B cell (primary cell): ENCODE measurements at places on chromosomes 6 and 20. TPM values are rescaled to one million over a fixed set of nuclear protein-coding genes. Genes with fewer than 3 reads are reported as not detected.
A peak's percentile ranks its signal among the peaks of the same experiment; 100 is the strongest.

RNGTT gene
- 29.1 and 34.0 TPM in 2 replicates for total RNA-seq

SLC12A5 gene
- total RNA-seq: 0.32 TPM in 1 of 2 replicates, not detected in the other

SIGLEC1 gene
- 0.15 TPM in 2 replicates for total RNA-seq

GRCh38 chr6:105209950-105210706 lies 30.3 kb upstream of the POPDC3 start:
- H3K4me1 ChIP-seq: no peaks in the 10 kb centered on the region
- H3K27me3 ChIP-seq: no peaks in the 10 kb centered on the region
- H3K27ac ChIP-seq: no peak overlapping the region
- H3K4me3 ChIP-seq: no peak overlapping the region
- DNase-seq: no peak

DNA sequence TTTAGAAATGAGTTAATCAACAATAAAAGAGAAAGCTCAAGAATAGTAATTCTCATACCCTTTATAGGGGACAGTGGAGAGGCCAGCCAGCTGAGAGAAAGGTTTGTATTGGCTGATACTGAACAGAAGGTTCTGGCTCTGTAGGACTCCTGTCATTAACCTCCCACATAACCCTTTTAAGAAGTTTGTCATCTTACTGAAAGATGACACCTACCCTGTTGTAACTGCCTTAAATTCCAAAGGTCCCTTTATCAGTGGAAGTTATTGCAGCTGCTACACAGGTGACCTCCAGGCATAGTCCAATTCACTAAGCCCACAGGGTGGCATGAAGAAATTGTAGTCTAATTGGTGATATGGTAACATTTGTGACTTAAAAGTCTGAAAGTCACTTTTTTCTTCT lies 790.1 kb downstream of the TENT5A start:
- no peaks in the 10 kb centered on the region for H3K4me1 ChIP-seq
- H3K36me3 ChIP-seq: no peaks in the 10 kb centered on the region
- no peak overlapping the region for H3K27ac ChIP-seq
- no peak overlapping the region for H3K4me3 ChIP-seq

DNA sequence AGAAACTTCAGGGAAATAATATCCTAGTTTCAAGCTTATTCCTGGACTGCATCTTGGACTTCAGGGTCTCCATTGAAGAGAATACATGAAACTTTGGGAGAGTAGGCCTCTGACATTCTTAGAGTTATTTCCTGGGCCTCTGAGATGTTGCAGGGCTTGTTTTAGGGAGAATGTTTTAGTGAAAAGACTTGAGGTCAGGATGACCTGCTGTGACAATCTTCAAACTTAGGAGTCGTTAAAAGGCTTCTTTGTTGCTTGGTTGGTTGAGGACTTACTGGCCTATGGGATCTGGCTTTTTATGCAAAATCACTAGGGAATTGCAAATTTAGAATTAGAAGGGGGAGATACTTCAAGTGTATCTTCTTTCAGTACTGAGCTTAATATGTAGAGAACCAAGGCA lies 613.2 kb upstream of the FLRT3 start:
- H3K27ac ChIP-seq: no peak overlapping the region
- H3K4me1 ChIP-seq: no peaks in the 10 kb centered on the region
- no peak overlapping the region for H3K4me3 ChIP-seq
- no peaks in the 10 kb centered on the region for H3K27me3 ChIP-seq
- DNase-seq: no peak
- no peaks in the 10 kb centered on the region for H3K36me3 ChIP-seq

- H3K36me3 ChIP-seq: no peaks in the 10 kb centered on the region
- no peaks in the 10 kb centered on the region for H3K27me3 ChIP-seq
- H3K27ac ChIP-seq: no peak overlapping the region
- no peak for DNase-seq
Observed at GRCh38 chr6:134249239-134249758, 68.6 kb downstream of the SGK1 start.

DNA sequence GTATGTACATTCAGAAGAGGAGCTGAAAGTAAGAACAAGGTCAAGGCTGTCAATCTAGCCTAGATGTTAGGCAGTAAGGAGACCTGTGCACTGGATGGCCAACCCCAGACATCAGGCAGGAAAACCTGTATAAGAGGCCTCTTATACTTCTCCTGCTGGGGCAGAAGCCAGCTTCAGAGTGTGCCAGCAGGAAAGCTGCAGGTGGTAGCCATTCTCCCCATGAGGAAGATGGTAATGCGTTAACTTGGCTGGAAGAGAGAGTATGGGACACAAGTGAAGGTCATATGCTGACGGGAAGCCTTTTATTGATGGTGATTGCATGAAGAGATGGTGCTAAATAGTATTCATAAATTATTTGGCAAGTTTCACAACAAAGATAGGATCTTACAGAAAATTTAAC lies 20.6 kb downstream of the NHLRC1 start:
- no peak for DNase-seq
- no peak overlapping the region for H3K4me3 ChIP-seq
- H3K4me1 ChIP-seq: no peaks in the 10 kb centered on the region

DNA sequence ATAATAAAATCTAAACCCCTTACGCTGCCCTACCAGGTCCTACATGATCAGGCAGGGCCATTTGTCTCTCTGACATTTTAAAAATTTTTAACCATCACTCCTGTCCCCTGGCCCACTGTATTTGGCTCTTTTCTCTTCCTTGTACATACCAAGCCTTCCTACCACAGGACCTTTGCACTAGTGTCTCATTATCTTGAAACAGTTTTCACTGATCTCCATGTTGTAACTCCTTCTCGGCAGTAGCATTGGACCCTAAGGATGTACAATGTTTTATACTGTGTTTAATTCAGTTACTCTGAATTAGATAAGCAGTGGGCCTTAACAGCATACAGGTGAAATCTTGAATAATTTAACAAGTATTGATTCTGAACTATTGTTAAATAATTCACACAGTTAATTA lies 330.7 kb downstream of the UTRN start:
- H3K36me3 ChIP-seq: peaks cover 6% of the 10 kb centered on the region
- H3K27ac ChIP-seq: no peak overlapping the region
- H3K4me1 ChIP-seq: no peaks in the 10 kb centered on the region
- no peak overlapping the region for H3K4me3 ChIP-seq
- no peak for DNase-seq

DNA sequence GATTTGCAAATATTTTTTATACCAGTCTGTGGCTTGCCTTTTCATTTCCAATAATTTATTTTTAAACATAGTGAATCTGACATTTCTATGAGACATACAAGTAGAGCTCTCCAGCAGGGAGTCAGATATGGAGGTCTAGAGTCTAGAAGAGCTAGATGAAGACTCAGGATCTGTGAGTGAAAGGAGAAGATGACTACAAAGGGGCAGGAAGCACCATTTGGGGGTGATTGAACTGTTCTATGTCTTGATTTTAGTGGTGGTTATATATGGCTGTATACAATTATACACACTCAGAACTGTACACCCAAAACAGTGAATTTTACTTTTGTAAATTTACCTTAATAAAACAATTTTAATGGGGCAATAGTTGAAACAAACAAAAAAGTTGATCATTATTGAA lies 127.9 kb upstream of the BACH2 start:
- no peak overlapping the region for H3K4me3 ChIP-seq
- DNase-seq: no peak
- H3K4me1 ChIP-seq: peaks cover 14% of the 10 kb centered on the region
- no peaks in the 10 kb centered on the region for H3K36me3 ChIP-seq

DNA sequence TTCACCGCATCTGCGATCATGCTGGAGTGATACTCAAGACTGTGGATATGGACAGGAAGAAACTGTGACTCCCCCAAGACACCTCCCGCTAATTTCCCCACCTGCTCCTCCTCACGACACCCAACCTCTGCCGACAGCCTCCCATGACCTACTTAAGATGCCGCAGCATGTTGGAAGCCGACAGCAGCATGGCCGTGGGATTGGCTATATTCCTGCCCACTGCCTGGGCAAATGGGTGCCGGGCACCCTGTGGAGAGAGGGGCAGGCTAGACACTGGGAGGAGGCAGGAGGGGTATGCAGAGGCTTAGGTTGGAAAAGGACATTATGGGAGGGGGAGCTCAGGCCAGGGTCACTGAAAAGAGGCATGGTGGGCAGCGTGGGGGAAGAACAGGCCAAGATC lies 4.5 kb downstream of the IDH3B start:
- no peak overlapping the region for H3K4me3 ChIP-seq
- no peak for DNase-seq
- peaks cover 76% of the 10 kb centered on the region for H3K36me3 ChIP-seq
- H3K27ac ChIP-seq: no peak overlapping the region
- H3K27me3 ChIP-seq: no peaks in the 10 kb centered on the region

MMP24 gene
- not detected in 2 replicates for total RNA-seq

PI16 gene
- 1.1 and 1.4 TPM in 2 replicates for total RNA-seq

GRCh38 chr6:136226674-136227377 lies 23.3 kb downstream of the MTFR2 start:
- no peak for DNase-seq
- H3K4me3 ChIP-seq: no peak overlapping the region
- H3K4me1 ChIP-seq: peaks cover 14% of the 10 kb centered on the region
- H3K36me3 ChIP-seq: no peaks in the 10 kb centered on the region
- H3K27me3 ChIP-seq: no peaks in the 10 kb centered on the region

SLC35D3 gene
- not detected in 2 replicates for total RNA-seq

GRCh38 chr6:107635057-107635515 lies 145.2 kb downstream of the SOBP start:
- peaks cover 40% of the 10 kb centered on the region for H3K4me1 ChIP-seq
- H3K4me3 ChIP-seq: peak overlapping the region; percentile 18
- H3K36me3 ChIP-seq: no peaks in the 10 kb centered on the region
- no peak for DNase-seq
- no peaks in the 10 kb centered on the region for H3K27me3 ChIP-seq

DNA sequence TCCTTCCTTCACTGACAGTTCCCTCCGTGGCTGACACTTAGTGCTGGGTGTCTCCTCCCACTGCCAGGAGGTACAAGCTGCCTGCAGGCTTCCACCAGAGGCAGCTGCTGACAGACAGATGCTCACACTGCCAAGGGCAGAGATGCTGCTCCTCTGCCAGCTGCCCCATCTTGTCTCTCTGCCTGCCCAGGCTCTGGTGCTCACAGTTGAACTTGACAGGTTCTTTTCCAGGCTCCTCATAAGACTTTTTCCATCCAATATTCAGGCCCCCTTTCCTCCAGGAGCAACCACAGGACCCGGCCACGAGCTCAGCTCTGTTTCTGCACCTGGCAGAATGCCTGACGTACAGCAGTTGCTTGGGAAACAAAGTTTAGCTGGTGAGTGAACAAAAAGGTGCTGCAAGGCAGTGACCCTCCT lies 79.8 kb downstream of the PSMB1 start:
- H3K27ac ChIP-seq: no peak overlapping the region
- H3K27me3 ChIP-seq: no peaks in the 10 kb centered on the region
- no peaks in the 10 kb centered on the region for H3K36me3 ChIP-seq
- H3K4me1 ChIP-seq: no peaks in the 10 kb centered on the region
- no peak overlapping the region for H3K4me3 ChIP-seq

STMND1 gene
- not detected in 2 replicates for total RNA-seq

TFAP2C gene
- not detected in 2 replicates for total RNA-seq

- no peak for DNase-seq
- H3K4me3 ChIP-seq: no peak overlapping the region
- H3K36me3 ChIP-seq: no peaks in the 10 kb centered on the region
- H3K27ac ChIP-seq: no peak overlapping the region
- H3K4me1 ChIP-seq: no peaks in the 10 kb centered on the region
Observed at GRCh38 chr20:46665602-46666001, 14.3 kb upstream of the SLC13A3 start.

DNA sequence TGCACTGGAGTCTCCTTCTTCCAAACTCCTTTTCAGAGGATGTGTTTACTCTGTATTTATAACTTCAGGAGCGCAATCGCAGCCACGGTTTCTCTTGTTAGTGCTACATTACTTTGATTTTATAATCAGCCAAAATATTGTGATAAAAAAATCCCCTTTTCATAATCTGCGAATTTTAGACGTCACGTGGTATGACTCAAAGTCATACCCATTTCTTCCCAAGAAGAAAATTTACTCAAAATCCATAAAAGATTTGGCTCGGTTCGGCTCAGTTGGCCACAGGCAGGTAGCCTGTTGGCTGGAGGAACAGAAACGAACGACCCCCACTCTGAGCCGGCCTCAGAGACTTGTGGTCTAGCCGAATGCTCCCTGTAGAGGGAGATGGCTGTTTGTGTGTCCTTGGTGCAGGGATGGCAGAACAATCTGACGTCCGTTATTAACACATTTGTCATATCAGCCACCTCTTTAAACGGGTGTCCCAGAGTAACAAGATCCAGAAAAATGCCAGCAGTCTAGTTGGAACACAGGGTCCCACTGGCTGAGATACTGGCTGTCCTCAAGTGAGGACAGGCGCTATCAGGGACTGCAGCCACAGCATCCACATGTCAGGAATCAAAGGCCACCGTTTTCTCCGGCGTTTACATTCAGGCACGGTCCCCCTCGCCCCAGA lies 247.6 kb downstream of the DLL1 start:
- no peaks in the 10 kb centered on the region for H3K36me3 ChIP-seq
- DNase-seq: no peak
- no peaks in the 10 kb centered on the region for H3K4me1 ChIP-seq
- no peaks in the 10 kb centered on the region for H3K27me3 ChIP-seq
- H3K4me3 ChIP-seq: no peak overlapping the region

SAMD3 gene
- total RNA-seq: 0.57 and 2.5 TPM in 2 replicates

FLOT1 gene
- total RNA-seq: 71.2 and 75.7 TPM in 2 replicates
